Placental epithelial cell (primary cell): ENCODE measurements at places on chromosomes 5 and 9. TPM values are rescaled to one million over a fixed set of nuclear protein-coding genes. Genes with fewer than 3 reads are reported as not detected.

The FAM78A gene
- under 0.01 TPM in 1 of 2 replicates, not detected in the other for total RNA-seq

The DNAH5 gene
- 0.39 and 0.43 TPM in 2 replicates for total RNA-seq

The LCN2 gene
- total RNA-seq: 0.39 and 0.54 TPM in 2 replicates

The SCGB3A1 gene
- not detected in 2 replicates for total RNA-seq

The PCDHAC1 gene
- 0.39 TPM in 1 of 2 replicates, not detected in the other for total RNA-seq

The RAI14 gene
- total RNA-seq: 57.7 and 83.8 TPM in 2 replicates

The IL13 gene
- total RNA-seq: not detected in 2 replicates

The ACTBL2 gene
- 2.7 and 17.7 TPM in 2 replicates for total RNA-seq

The C9orf50 gene
- total RNA-seq: 0.39 TPM in 1 of 2 replicates, not detected in the other

The DMAC1 gene
- total RNA-seq: 12.8 and 14.9 TPM in 2 replicates

The SLC46A2 gene
- not detected in 2 replicates for total RNA-seq

The ZDHHC12 gene
- total RNA-seq: 82.4 and 97.1 TPM in 2 replicates

The PLEKHG4B gene
- 31.4 and 37.6 TPM in 2 replicates for total RNA-seq

The KCNMB1 gene
- total RNA-seq: 0.33 and 0.79 TPM in 2 replicates

The RHOBTB3 gene
- 368 and 392 TPM in 2 replicates for total RNA-seq

The ROPN1L gene
- 1.6 and 3.9 TPM in 2 replicates for total RNA-seq

The PALM2AKAP2 gene
- total RNA-seq: 0.39 and 0.76 TPM in 2 replicates

The NFX1 gene
- 34.5 and 35.5 TPM in 2 replicates for total RNA-seq

The PCDHGC5 gene
- total RNA-seq: 0.22 and 1.6 TPM in 2 replicates

The C6 gene
- under 0.01 and 0.39 TPM in 2 replicates for total RNA-seq
